Activated effector memory CD4-positive, alpha-beta T cell treated with Interleukin-2 at 50 U/mL for 16 hours (primary cell): ENCODE measurements at places on chromosomes 11 and 22.

- no peak for DNase-seq
These were observed 627.2 kb upstream of the LUZP2 start for GRCh38 chr11:23869671-23870070.

GRCh38 chr22:23218867-23219251 is 38.5 kb downstream of the BCR start:
- no peak for DNase-seq

- no peak for DNase-seq
These were observed 7.5 kb upstream of the PDE3B start for GRCh38 chr11:14636119-14636518.

GRCh38 chr11:15106201-15106965 is 8.3 kb upstream of the INSC start:
- DNase-seq, result no peak

DNA sequence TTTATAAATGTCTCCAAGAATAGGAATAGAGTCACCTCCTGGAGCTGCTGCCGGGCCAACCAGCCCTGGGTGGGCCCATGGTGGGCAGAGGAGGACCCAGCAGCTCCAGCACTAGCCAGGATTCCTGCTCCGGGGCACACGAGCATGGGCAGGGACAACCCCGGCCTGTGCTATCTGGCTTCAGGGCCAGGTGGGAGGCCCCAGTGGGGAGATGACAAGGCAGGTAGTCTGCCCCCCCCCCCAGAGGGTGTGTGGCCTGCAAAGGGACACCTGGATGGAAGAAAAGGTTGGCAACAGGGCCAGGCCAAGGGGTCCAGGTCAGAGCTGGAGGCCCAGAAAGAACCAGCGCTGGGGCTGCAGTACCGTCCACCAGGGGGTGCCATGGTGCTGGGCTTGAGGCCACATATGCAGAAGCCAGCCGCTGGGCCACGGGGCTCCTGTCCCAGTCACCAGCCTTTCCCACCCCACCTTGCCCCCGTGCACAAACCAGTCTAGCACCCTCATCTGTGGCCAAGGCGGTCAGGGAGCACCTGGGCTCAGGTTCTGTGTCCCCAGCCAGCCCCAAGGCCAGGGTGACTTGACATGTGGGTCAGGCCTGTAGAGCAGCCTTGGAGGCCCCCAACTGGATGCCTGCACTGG is 3.4 kb downstream of the TSPAN32 start:
- DNase-seq, result peak; percentile 71
